ENCODE measurements at places on chromosomes 13 and 19.

DNA sequence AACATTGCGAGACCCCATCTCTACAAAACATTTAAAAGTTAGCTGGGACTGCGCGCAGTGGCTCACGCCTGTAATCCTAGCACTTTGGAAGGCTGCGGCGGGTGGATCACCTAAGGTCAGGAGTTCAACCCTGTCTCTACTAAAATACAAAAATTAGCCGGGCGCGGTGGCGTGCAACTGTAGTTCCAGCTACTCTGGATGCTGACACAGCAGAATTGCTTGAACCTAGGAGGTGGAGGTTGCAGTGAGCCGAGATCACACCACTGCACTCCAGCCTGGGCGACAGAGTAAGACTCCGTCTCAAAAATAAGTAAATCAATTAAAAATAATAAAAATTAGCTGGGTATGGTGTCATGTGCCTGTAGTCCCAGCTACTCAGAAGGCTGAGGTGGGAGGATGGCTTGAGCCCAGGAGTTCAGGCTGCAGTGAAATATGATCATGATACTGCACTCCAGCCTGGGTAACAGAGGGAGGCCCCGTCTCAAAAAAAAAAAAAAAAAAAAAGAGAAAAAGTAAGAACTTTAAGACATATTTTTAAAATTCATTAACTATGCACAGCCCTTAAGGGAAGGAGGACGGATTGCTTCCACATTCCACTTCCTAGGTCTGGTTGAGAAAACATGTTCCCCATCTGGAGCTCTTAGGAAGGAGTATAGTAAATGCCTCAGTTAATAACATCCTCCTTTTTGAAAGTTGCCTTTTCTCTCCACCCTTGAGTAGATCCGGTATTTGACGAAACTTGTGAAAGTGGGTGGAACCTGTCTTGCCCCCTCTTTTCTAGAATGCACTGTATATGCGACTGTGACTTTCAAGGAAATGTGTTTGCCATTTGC is 26.1 kb downstream of the EXOC3L2 start:
- no peak for DNase-seq

DNA sequence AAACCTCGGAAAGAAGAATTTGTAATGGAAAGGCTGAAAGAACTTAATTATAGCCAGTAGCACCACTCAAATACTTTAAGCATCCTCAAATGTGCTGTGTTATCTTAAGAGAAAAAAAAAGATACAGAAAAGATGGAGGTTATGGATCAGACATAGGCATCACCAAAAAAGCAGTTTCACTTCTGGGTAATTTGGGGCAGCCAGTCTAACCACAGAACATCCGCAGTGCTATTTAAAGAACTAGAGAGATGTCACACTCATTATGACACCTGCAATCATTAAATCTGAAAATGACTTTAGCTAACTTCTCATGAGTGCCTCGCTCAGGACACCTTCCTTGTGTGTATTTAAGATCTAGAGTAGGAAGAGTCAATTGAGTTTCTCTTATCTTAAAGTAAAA is 211.8 kb downstream of the RBM26 start:
- no peak for DNase-seq

DNA sequence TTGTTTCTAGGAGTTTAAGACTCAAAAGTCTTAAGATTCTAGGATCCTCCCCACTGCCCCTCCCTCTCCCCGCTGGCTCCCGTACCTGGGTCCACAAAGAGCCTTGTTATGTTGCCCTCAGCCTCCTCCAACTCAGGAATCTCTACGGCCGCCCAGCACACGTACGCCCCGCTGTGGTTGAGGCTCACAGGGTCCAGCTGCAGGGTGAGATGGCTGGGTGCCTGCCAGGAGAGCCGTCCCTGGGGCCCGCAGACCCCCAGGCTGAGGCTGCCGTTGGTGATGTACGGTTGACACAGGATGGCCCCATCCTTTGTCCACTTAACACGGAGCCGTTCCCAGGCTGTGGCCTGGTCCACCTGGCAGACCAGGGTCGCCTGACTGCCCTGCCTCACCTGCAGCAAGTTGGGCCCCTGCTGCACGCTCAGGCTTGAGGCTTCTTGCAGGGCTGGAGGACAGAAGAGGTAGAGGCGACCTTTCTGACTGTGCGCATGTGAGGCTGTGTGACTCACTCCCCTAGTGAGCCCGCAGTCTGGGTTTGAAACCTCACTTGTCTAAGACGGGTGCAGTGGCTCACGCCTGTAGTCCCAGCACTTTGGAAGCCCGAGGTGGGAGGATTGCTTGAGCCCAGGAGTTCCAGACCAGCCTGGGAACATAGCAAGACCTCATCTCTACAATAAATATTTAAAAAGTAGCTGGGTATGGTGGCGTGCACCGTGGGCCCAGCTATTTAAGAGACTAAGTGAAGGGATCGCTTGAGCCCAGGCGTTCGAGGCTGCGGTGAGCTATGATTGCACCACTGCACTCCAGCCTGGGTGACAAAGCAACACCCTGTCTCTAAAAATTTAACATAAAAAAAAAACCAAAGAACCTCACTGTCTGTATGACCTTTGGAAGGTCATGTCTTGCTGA is 4.0 kb downstream of the TMIGD2 start:
- no peak for DNase-seq

GRCh38 chr19:46049597-46049996 is 8.8 kb upstream of the IGFL4 start:
- no peak for DNase-seq

DNA sequence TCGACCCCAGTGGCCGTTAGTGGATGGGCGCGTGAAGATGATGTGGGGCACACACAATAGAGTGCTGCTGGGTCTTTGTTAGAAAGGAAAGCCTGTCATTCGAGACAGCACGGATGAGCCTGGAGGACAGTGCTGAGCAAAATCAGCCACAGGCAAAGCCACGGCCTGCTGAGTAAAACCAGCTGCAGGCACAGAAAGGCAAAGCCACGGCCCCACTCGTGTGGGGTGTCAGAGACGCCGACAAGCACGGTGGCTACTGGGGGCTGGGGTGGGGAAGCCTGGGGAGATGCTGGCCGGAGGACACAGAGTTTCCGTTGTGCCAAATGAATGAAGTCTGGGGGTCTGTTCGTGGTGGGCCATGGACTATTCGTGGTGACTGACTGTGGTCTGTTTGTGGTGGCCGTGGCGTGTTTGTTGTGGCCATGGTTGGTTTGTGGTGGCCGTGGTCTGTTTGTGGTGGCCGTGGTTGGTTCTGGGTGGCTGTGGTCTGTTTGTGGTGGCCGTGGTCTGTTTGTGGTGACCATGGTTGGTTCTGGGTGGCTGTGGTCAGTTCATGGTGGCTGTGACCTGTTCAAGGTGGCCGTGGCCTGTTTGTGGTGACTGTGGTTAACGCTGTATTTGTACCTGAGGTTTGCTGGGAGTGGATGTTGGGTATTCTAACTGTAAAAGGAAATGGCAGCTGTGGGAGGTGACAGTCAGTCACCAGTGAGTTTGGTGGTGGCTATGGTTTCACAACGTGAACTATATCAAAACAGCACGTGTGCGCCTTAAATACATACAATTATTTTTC is 36.3 kb downstream of the MCF2L start:
- no peak for DNase-seq

- no peak for DNase-seq
These were observed 27.7 kb upstream of the EPHX3 start for GRCh38 chr19:15259907-15260306.

DNA sequence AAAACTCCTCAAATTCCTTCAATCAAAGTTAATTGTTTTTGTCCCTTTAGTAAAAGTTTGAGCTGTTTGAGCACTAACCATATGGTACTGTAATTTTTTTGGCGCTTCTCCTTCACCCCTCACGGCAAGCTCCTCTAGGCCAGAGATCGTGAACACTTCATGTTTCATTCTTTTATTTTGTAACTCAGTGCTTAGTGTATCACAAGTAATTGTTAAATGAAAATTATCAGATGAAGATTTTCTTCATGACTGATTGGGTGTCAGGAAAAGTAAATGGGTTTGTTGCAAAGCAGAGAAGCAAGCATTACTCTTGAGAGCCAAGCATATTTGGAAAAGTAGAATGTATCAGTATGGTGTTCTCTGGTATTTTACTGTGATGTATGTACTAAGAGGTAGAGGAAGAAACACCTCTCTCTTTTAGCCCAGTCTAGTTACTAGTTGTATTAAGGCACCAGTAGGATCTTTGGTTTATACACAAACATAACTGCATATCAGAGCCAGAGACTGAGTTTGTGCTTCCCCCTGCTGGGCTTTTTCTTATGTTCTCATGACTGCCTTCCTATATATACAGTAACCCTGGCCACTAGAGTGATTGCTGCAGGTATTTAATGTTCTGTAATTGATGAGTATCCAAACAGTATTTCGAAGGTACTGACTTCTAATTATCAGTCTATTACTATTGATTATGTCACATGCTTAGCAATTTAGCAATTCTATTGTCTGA is 202.3 kb upstream of the KLHL1 start:
- no peak for DNase-seq

- DNase-seq = no peak
These were observed 11.7 kb upstream of the MCF2L start for GRCh38 chr13:112957295-112957677.

GRCh38 chr13:45352031-45352430 is 11.0 kb upstream of the TPT1 start:
- no peak for DNase-seq

Data from uterus (tissue), 4 donors.